ENCODE measurements at places on chromosomes 7 and 10. TPM values are rescaled to one million over a fixed set of nuclear protein-coding genes. Genes with fewer than 3 reads are reported as not detected.
A peak's percentile ranks its signal among the peaks of the same experiment; 100 is the strongest.

The SLC13A1 gene
- polyA plus RNA-seq: not detected

The CCAR1 gene
- polyA plus RNA-seq: 82.2 TPM

The DYDC2 gene
- not detected for polyA plus RNA-seq

The ARMS2 gene
- not detected for polyA plus RNA-seq

The CFAP70 gene
- 2.6 TPM for polyA plus RNA-seq

The UBE2D1 gene
- 19.9 TPM for polyA plus RNA-seq

The CCL26 gene
- 0.96 TPM for polyA plus RNA-seq

DNA sequence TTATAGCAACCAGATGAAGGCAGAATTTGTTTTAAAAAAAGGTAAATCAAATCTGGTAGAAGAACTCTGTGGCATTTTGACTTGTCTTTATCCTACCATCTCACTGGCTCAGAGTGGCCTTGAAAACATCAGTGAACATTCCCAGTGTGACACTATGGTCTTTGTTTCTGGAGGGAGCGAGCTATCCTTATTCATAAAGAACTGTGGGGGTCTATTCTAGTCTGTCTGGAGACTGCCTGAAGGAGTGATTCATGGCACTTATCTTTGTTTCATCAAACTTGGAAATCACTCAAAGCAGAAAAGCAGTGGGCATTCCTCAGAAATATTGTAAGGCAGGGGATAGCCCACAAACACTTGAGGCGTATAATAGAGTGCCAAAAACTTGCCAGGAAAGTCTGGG lies 719.1 kb downstream of the PCDH15 start:
- no peak for DNase-seq

DNA sequence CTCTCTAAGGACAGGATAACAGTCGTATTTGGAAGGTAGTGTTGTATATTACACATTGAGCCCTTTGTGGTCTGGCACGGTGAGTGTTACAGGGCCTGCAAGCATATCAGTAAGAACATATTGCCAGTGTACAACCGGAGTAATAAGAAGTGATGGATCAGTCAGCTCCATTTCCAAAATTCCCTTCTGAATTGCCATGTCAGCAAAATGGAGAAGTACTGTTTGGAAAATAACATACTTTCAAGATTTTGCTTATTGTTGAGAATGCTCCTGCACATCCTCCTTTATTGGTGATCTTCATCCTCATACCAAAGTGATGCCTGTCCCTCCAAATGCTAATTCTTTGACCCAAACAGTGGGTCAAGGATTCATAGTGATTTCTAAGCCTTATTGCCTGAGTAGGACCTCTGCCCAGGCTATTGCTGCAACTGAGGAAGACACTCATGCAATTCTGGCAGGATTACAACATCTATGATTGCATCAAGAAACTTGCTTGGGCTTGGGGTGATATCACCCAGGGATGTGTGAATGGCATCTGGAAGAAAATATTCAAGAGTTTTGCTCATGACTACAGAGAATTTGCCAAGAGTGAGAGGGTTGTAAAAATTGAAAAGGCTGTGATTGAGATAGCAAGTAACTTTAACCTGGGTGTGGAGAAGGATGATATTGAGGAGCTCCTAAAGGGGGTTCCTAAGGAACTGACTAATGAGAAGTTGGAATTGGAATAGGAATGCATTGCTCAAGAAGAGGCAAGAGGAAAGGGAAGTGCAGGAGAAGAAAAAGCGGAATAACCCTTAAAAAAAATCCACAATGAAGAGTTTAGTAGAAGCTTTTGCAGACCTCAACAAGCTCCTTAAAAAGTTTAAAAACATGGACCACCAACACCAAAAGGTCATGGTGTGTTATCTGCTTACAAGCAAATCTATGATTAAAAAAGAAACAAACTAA lies 452.2 kb upstream of the SORCS1 start:
- DNase-seq: no peak

GRCh38 chr7:142357953-142358520 lies 100.2 kb upstream of the PRSS58 start:
- DNase-seq: peak; percentile 49

GRCh38 chr10:68027429-68027828 lies 47.7 kb downstream of the HERC4 start:
- no peak for DNase-seq

- no peak for DNase-seq
Observed at GRCh38 chr10:71613261-71613777, 106.3 kb downstream of the C10orf105 start.

DNA sequence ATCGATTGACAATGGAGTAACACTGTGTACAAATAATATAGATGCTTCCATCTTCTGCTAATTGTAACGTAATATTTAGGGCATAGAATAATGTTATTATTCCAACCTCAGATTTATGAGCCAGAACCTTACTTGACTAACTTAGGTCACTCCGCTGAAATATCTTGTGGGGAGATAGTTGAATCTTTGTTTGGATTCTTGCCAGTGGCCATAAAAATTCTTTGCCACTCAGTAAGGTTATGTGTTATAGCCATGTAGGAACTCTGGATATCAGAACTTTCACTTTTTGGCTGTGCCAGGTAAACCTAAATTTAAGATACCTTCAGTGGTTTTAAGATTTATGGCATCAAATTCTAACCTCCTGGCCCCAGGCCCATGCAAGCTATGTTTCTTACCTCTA lies 197.6 kb downstream of the WDR11 start:
- no peak for DNase-seq

DNA sequence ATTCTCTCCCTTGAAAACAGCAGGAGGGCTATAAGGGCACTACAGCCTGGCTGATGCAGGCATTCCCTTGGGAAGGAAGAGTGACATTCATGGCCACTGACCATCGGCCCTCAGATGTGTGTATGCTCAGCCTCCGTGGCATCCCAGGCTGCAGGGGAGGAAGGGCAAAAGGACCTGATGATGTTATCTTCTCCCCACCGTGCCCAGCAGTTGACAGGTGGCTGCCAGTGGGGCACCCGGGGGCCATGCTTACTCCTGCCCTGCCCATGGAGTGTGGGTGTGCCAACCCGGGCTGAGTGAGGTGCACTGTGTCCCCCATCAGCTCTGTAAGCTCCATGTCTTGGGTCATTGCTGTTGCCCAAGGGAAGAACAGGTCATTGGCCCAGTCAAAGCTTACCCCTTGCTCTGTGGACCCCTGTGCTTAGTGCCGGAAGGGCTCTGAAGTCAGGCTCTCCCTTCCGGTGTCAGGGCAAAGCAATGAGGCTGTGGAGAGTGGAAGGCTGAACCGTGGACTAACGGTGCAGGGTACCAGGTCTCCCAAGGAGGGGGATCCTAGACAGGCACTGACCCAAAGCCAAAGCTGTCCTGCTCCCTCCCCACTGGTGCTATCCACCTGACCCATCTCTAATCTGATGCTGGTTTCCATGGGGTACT lies 92.2 kb downstream of the CCDC3 start:
- no peak for DNase-seq

DNA sequence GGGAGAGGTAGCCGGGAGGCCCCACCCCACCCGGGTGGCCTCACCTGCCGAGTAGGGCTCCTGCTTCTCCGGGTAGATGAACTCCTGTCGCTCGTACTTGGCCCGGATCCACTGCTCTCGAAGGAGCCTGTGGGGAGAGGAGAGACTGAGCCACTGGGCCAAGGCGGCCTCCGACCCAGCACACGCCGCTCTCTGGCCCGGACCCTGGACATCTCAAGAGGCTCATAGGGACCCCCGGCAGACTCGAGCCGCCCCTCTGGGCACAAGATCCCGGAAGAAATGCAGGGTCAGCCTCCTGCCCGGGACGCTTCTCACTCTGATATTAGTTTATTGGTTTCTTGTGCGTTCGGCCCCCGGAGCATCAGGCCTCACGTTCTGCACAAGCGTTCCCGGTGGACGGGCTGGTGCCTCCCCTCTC lies 34.5 kb downstream of the ADAP1 start:
- DNase-seq: no peak

DNA sequence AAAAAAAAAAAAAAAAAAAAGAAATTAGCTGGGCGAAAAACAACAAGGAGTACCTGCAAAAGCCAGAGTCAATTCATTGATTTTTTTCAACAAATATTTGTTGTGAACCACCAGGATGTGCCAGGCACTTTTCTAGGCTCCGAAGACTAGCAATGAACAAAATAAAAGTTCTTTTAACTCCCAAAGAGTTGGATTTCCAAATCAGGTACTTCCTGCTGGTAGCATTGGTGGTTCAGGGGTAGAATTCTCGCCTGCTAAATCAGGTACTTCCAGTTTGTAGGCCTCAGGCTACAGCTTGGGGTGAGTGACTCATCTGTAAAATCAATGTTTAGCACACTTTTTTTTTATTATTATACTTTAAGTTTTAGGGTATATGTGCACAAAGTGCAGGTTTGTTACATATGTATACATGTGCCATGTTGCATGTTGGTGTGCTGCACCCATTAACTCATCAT lies 10.9 kb downstream of the PPA1 start:
- no peak for DNase-seq

DNA sequence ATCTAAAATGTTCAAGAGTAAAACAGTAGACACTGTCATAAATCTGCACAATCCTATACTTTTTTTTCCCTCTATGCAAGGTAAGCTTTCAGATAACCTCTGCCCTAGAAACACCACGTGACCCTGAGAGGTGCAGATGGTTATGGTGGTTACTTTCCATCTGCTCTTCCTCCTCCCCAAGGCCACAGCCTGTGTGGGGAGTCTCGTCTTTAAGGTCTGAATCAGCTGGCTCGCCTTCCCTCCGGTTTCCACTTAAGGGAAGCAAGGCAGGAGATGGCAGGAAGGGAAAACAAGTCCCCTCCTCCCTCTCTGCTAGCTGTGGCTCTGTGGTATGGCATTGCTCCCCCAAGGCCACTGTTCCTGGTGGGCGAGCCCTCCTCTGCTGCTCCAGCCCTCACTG lies 181.8 kb downstream of the GLI3 start:
- no peak for DNase-seq
